Breast epithelium (tissue), 4 donors: ENCODE measurements at places on chromosomes 11 and 22. TPM values are rescaled to one million over a fixed set of nuclear protein-coding genes. Genes with fewer than 3 reads are reported as not detected.

GRCh38 chr11:57288771-57289579, 35.8 kb downstream of the TNKS1BP1 start:
- peaks cover 6% of the 10 kb centered on the region for H3K4me1 ChIP-seq
- H3K27ac ChIP-seq, result no peak overlapping the region
- H3K4me3 ChIP-seq, result no peak overlapping the region
- DNase-seq, result no peak
- H3K27me3 ChIP-seq, result no peaks in the 10 kb centered on the region

The DNAJC24 gene
- total RNA-seq, result 15.2 TPM

The CD151 gene
- total RNA-seq, result 209 TPM

The TRIM66 gene
- total RNA-seq, result 11.5 TPM

GRCh38 chr11:95717314-95717713, 72.3 kb downstream of the FAM76B start:
- H3K4me1 ChIP-seq, result no peaks in the 10 kb centered on the region
- no peak overlapping the region for H3K27ac ChIP-seq
- no peaks in the 10 kb centered on the region for H3K36me3 ChIP-seq
- no peak for DNase-seq
- H3K27me3 ChIP-seq, result no peaks in the 10 kb centered on the region
